ENCODE measurements at places on chromosomes 16 and 17. TPM values are rescaled to one million over a fixed set of nuclear protein-coding genes. Genes with fewer than 3 reads are reported as not detected.
A peak's percentile ranks its signal among the peaks of the same experiment; 100 is the strongest.

DNA sequence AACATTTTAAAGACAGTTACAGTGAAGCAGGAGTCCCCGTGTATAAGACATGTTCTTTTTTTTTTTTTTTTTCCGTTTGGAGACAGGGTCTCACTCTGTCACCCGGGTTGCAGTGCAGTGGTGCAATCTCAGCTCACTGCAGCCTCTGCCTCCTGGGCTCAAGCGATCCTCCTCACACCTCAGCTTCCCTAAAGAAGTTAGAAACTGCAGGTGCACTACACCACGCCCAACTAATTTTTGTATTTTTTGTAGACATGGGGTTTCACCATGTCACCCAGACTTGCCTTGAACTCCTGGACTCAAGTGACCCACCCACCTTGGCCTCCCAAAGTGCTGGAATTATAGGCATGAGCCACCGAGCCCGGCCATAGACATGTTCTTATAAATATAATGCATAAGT, 3.0 kb downstream of the EVI2B start:
- peaks cover 57% of the 10 kb centered on the region for H3K4me1 ChIP-seq
- H3K27me3 ChIP-seq = no peaks in the 10 kb centered on the region
- H3K27ac ChIP-seq = peak overlapping the region; percentile 3

DNA sequence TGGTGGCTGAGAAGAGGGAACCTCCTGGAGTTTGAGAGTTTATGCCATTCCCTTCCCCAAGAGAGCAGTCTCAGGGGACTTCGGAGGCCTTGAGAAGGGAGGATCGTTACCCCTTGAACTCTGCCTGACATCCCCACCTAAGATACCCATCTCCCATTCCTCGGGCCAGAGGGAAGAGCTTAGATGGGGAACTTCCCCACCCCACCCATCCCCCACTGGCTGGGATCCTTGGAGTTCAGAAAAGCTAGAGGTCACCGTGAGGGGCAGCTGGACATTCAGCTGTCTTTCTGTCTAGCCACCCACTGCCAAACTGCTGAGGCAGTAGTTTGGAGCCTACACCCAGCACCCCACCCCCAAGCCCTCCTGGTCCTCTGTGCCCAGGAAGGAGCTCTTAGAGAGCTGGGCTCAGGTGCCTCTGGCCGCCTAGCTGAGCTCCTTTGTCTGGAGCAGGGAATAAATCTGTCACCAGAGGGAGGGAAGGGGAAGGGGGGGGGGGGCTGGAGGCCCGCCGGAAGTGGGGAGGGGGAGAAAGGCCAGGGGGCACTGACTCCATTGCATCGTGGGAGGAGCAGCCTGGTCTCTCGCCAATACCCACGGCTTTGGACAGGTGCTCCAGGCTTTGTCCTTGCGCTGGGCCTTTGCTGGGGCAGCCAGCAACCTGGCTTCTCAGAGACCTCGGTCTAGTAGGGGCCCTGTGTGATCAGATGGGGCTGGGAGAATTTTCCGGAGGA, 1.0 kb downstream of the HSD11B2 start:
- no peak overlapping the region for H3K4me3 ChIP-seq
- peaks cover 6% of the 10 kb centered on the region for H3K4me1 ChIP-seq
- H3K27me3 ChIP-seq = peaks cover 9% of the 10 kb centered on the region
- no peak overlapping the region for H3K27ac ChIP-seq

SYNGR2 gene
- total RNA-seq = 186 TPM

SMIM36 gene
- total RNA-seq = not detected

Data from CD8-positive, alpha-beta memory T cell (primary cell).